ENCODE measurements at places on chromosomes 2 and 18.

- H3K4me3 ChIP-seq, result no peak overlapping the region
- peak overlapping the region; percentile 46 for H3K27ac ChIP-seq
- H3K27me3 ChIP-seq, result no peaks in the 10 kb centered on the region
- DNase-seq, result peak; percentile 61
- H3K36me3 ChIP-seq, result no peaks in the 10 kb centered on the region
These were observed 87.0 kb upstream of the MSH6 start for GRCh38 chr2:47695800-47696477.

- no peak for DNase-seq
- no peaks in the 10 kb centered on the region for H3K36me3 ChIP-seq
- H3K4me1 ChIP-seq, result no peaks in the 10 kb centered on the region
- no peak overlapping the region for H3K4me3 ChIP-seq
- no peak overlapping the region for H3K27ac ChIP-seq
These were observed 731.4 kb downstream of the TSN start for GRCh38 chr2:122486705-122487415.

DNA sequence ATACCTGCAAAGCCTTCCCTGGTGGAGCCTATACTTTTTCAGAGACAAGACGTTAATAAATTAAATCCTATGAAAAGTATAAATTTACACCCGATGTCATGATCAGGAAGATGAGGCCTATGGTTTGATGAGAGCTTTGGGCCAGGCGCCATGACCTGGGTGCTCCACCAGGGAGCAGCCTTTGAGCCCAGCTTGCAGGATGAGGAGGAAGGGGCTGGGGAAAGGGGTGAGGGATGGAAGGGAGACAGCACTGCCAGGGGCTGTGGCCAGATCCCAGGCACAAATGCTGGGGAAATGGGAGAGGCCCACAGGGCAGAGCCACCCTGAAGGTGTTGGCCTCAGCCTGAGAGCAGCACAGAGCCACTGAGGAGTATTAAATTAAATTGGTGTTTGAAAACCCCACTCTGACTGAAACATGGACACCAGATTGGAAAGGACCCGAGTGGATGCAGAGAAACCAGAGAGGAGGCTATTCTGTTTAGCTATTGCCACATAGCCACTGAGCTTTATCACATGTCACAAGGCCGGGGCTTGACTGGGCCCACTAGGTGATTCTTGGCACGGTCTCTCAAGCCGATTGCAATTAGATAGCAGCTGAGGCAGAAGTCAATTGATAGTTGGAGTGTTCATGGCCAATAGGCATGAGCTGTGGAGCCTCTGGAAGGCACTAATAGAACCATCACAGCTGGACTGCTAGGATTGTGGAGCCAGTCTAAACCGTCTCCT is 9.6 kb upstream of the FAHD2A start:
- H3K27ac ChIP-seq, result no peak overlapping the region
- peaks cover 2% of the 10 kb centered on the region for H3K4me1 ChIP-seq
- no peaks in the 10 kb centered on the region for H3K27me3 ChIP-seq
- no peak overlapping the region for H3K4me3 ChIP-seq
- no peaks in the 10 kb centered on the region for H3K36me3 ChIP-seq

DNA sequence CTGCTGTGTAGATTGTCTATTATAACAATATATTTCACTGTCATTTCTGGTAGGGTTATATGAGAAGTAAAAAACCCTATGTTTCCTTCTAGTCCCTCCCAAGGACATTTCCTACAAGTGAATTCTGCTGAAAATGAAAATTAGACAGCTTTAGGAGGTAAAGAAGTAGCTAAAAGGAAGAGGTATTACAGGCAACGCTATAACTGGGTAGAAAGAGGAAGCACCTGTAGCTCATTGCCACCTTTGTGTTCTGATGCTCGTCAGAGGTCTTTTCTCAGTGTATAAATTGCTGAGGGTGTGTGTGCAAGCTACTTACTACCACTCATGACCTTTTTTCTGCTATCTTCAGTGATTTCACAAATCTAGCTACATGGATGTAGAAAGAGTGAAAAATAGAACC is 1.4 kb downstream of the DNAJC10 start:
- H3K4me3 ChIP-seq, result no peak overlapping the region
- H3K36me3 ChIP-seq, result no peaks in the 10 kb centered on the region
- no peak for DNase-seq
- no peaks in the 10 kb centered on the region for H3K27me3 ChIP-seq
- H3K4me1 ChIP-seq, result no peaks in the 10 kb centered on the region

- no peak overlapping the region for H3K27ac ChIP-seq
- DNase-seq, result no peak
- H3K4me3 ChIP-seq, result no peak overlapping the region
- no peaks in the 10 kb centered on the region for H3K27me3 ChIP-seq
These were observed 45.2 kb upstream of the CTIF start for GRCh38 chr18:48493434-48494230.

- no peak for DNase-seq
- no peak overlapping the region for H3K4me3 ChIP-seq
- no peaks in the 10 kb centered on the region for H3K36me3 ChIP-seq
- no peaks in the 10 kb centered on the region for H3K27me3 ChIP-seq
- no peak overlapping the region for H3K27ac ChIP-seq
These were observed 56.0 kb upstream of the COBLL1 start for GRCh38 chr2:164897469-164898260.

DNA sequence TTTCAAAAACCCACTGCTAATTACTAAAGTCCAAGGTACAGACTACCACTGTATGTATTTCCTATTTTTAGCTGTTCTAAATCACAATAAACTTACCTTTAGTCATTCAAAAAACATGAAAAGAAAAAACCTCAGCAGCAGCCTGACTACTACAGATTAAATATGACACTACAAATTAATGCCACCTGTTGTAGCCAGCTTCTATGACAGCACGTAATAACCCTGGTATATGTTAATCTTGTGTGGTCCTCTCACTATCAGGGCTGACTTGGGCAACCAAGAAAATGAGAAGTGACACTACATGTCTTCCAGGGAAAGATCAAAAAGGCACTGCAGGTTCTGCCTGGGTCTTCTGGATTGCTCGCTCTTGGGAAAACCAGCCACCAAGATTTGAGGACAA is 90.6 kb upstream of the FAM124B start:
- no peaks in the 10 kb centered on the region for H3K4me1 ChIP-seq
- no peak overlapping the region for H3K27ac ChIP-seq
- DNase-seq, result no peak
- H3K27me3 ChIP-seq, result no peaks in the 10 kb centered on the region
- H3K36me3 ChIP-seq, result no peaks in the 10 kb centered on the region
- H3K4me3 ChIP-seq, result no peak overlapping the region

Measured in iPS DF 6.9 (cell line).